Endothelial cell of umbilical vein (primary cell): ENCODE measurements at places on chromosomes 13 and 19. TPM values are rescaled to one million over a fixed set of nuclear protein-coding genes. Genes with fewer than 3 reads are reported as not detected.

DNA sequence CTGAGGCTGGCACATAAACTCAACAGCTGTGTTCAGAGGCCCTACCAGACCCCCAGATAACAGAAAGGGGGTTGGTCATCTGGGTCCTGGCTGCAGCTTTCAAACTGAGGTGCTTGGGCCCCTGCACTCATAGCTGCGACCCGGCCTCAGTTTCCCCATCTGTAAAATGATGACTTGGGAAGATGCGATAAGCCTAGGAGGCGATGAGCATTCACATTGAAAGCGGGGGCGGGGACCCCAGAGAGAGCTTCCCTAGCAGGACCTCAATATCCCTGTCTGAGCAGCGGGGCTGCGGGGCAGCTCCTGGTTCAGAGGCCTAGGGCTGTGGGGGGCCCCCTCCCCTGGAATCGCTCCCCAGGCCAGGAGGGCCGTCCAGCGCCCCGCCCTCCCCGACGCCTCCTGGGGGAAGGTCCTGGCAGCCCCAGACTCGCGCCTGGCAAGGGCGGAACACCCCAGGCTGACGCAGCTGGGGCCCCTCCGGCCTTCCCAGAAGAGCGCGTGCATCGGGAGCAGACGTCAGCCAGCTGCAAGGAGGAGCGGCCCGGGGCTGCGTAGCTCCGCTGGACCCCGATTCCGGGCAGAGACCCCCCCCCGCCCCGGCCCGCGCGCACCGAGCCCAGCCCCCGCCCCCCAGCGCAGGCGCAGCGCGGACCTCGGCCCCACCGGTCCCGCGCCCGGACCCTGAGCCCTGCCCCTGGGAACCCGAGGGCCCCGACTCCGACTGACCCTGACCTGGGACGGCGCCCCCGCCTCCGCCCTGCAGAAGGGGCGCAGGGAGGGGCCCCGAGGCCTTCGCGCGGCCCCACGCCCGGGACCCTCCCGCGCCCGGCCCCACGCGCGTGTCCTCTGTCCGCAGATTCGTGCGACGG is 3.5 kb downstream of the FSTL3 start:
- DNase-seq = peak; percentile 42

GRCh38 chr13:40197936-40198595 is 468.4 kb downstream of the FOXO1 start:
- DNase-seq = no peak

GRCh38 chr13:68023838-68024581 is 793.9 kb upstream of the PCDH9 start:
- DNase-seq = no peak

FCER2 gene
- polyA plus RNA-seq = not detected in 2 replicates

GRCh38 chr19:32469795-32470194 is 64.2 kb downstream of the DPY19L3 start:
- DNase-seq = no peak

GRCh38 chr19:36013280-36014011 is 567 bp downstream of the ALKBH6 start:
- DNase-seq = no peak

DNA sequence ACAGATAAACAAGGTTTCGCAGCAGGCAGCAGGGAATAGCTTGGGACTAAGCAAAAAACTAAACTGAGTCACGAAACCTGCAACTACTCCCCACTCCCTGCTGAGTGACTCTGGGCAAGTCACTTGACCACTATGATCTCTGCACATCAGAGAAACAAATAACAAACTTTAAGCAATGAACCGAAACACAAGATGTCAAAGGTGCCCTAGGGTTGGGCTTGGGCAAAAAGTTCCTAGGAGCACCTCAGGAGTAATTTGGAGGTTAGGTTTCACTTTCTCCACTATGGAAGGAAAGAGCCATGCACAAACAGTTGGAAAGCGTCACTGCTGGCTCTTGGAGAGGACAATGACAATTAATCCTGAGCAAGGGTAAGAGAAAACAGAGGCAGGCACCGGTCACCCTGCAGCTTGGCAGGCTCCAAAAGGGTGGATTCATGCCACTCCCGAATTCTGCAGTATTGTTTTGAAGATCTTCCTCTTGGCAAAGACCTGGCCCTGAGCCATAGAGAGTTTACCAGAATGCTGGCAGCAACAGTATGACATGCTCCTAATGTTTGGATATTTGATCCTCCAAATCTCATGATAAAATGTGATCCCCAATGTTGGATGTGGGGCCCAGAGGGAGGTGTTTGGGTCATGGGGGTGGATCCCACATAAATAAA is 60.3 kb downstream of the CRYL1 start:
- DNase-seq = no peak

PROZ gene
- not detected in 2 replicates for polyA plus RNA-seq
